Adrenal gland (tissue), 19 donors: ENCODE measurements at places on chromosomes 16 and 17. TPM values are rescaled to one million over a fixed set of nuclear protein-coding genes. Genes with fewer than 3 reads are reported as not detected.

CD300H gene
- total RNA-seq: not detected

PIRT gene
- not detected for total RNA-seq

CIBAR2 gene
- not detected for total RNA-seq

DNA sequence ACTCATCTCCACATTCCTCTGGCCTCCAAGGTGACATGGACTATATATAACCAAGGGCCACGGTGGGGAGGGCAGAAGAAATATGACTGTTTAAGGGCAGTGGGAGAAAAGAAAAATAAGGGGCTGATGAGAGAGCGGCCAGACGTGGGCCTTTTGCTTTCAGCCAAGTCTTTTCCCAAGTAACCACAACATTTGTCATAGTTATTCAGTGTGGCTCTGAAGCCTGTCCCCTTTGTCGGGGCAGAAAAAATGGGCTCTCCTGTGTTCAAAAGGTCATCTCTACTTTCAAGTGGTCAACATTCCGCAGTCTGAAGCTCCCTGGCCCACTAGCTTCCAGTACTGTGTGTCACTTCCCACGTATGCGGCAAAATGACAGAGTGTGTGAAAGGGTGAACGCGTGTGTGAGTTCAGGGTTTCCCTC, 245.4 kb downstream of the NTN1 start:
- DNase-seq: no peak

- no peak for DNase-seq
These were observed 70.3 kb downstream of the PMP22 start for GRCh38 chr17:15194859-15195277.
